Fibroblast of skin of back (primary cell): ENCODE measurements at places on chromosomes 4 and X.

DNA sequence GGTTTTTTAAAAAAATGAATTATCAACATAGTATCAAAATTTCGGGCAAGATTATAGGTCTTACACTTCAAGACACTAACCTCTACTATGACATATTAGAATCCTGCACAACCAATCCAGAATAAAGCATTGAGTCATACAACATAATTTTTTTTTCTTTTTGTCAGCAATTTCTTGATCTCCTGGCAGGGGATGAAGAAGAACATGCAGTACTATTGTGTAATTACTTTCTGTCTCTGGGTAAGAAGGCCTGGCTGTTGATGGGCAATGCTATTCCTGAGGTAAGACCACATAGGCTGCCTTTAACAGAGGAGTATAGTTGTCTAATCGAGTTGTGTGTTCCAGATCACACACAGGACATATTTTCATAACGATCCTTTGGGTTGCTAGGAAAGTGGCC is 67.5 kb downstream of the FBXL5 start:
- DNase-seq, result no peak

DNA sequence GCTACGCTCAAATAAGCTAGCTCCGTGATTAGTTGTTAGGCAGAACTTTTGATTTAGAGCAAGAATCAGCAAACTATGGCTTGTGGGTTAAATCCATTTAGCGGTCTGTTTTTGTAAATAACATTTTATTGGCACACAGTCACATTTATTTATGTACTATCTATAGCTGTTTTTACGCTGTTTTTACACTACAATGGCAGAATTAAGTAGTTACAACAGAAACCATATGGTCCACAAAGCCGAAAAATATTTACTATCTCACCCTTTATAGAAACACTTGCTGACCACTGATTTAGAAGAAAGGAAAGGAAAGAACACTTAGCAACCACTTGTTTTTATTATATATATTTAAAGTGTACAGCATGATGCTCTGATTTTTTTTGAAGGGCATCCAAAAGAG is 41.1 kb downstream of the THOC2 start:
- DNase-seq, result no peak

DNA sequence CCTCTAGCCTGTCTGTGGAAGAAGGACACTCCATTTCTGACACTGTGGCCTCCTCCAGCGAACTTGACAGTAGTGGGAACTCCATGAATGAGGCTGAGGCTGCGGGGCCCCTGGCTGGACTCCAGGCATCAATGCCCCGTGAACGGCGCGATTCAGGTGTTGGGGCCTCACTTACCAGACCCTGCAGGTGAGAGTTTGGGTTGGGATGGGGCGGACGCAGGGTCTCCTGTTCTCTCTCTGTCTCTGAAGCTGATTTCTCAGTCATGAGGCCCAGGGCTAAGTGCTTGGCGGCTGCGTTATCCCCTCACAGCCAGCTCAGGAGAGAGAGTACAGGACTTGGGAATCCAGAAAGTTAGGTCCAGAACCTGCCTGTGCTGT is 71.0 kb downstream of the STARD8 start:
- DNase-seq, result no peak

- DNase-seq, result peak; percentile 57
Observed at GRCh38 chr4:56048702-56049431, 100.1 kb downstream of the CEP135 start.

DNA sequence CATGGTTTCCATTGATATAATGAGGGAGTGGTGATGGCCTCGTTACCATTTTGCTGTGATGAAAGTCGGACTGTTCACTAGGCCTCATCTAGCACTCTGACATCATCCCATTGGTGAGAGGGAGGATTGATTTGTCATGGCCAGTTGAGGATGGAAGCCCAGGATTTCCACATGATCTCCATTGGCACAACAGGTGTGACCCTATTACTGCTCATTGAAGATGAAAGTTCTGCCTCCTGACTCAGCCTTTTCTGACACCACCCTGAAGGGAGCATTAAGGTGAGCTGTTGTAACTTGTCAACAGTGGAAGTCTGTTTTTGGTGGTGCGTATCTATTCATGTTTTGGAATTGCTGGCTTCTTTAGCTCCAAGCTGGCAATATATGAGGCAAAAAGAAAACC is 144.2 kb downstream of the PABPC4L start:
- DNase-seq, result no peak

GRCh38 chrX:14872355-14872754 is 514 bp downstream of the FANCB start:
- DNase-seq, result no peak

GRCh38 chrX:134520860-134521390 is 61.0 kb downstream of the HPRT1 start:
- DNase-seq, result peak; percentile 73

DNA sequence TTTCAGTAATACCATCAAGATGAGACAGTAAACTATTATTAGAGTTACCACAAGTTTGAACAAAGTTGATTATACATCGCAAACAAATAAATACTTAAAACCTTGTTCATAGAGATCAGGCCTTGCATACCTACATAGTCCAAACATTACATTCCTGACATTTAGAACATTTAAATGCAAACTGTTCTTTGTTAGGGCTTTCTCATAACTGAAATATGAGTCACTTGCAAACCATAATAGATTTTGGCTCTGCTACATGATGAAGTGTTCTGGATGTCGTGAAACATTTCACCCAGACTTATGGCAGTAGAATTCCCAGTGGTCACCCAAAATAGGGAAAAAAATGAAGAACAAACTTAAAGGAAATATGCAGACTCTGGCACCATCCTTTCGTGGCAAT is 75.0 kb downstream of the FAT4 start:
- peak; percentile 96 for DNase-seq

DNA sequence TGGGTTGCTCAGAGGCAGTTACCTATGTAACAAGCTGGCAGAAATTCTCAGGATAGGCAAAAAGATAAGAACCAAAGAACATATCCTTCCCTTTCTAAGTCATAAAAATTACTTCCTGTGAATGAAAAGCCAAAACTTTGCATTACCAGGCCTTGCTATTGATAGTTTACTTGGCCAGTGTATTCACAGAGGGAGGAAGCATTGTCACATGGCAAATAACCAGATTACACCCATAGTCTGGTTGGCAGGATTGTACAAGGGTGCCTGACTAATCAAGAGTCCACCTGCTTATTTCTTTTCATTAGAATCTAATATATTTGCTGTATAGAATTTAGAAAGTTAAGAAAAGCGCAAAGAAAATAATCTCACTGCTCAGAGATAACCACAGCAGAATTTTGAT is 14.1 kb downstream of the XIAP start:
- DNase-seq, result no peak

- DNase-seq, result no peak
Observed at GRCh38 chr4:47561331-47561730, 76.3 kb downstream of the ATP10D start.

- peak; percentile 42 for DNase-seq
Observed at GRCh38 chrX:16826207-16826606, 39.9 kb downstream of the TXLNG start.

DNA sequence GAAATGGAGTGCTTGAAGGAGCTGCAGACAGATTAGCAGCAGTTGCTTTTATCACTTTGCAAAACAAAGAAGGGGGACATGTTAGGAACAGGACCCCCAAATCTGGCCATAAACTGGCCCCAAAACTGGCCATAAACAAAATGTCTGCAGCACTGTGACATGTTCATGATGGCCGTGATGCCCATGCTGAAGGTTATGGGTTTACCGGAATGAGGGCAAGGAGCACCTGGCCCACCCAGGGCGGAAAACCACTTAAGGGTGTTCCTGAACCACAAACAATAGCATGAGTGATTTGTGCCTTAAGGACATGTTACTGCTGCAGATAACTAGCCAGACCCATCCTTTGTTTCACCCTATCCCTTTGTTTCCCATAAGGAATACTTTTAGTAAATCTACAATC is 79.6 kb upstream of the GC start:
- DNase-seq, result no peak

GRCh38 chr4:104740161-104740560 is 245.5 kb upstream of the CXXC4 start:
- DNase-seq, result no peak

DNA sequence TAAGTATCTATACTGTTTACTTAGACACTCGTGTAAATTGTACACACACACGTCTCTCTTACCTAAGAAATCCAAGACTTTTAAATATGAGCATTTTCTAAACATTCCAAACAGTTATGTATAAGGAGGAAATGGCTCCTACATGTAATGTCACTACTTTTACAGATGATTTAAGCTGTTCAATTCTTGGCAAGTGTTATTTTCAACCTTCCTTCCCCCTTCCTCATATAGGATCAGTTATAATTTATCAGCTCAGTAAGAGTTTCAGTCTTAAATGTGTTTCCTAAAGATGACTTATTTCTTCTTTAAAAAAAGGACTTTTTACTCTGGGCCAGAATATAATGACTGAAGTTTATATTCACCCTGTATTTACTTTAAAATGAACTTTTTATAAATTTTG is 601.1 kb downstream of the ANKRD50 start:
- DNase-seq, result no peak

DNA sequence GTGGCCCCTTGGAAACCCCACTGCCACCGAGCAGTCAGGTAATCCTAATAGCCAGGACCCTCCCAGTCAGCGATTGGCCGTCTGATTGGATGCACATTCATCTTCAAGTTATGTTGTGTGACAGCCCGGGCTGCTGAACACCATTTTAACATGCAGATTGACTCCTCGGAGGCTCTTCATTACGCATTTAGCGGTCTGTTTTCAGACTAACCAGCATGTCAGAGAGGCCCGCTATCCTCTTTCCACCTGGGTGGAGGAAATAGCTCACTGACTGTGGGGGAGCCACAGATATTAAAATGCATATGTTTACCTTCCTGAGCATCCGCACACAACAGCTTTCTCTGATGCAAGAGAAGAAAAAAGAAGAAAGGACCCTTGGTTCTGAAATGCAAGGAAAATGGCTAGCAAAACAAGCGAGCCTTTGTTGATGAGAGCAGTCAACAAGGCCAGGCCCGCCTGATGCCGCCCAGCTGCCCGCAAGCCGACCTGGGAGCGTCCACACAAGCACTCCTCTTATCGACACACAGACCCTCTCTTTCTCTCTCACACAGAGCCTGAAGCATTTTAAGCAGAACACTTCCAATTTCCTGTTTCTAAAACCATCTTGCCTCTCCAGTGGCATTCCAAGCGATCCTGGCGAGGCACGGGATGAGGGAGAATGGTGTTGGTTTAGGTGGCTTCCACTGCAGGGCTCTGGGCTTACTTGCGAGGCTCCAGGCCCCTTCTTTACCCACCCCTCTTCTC is 118.3 kb downstream of the MGST2 start:
- DNase-seq, result peak; percentile 36

DNA sequence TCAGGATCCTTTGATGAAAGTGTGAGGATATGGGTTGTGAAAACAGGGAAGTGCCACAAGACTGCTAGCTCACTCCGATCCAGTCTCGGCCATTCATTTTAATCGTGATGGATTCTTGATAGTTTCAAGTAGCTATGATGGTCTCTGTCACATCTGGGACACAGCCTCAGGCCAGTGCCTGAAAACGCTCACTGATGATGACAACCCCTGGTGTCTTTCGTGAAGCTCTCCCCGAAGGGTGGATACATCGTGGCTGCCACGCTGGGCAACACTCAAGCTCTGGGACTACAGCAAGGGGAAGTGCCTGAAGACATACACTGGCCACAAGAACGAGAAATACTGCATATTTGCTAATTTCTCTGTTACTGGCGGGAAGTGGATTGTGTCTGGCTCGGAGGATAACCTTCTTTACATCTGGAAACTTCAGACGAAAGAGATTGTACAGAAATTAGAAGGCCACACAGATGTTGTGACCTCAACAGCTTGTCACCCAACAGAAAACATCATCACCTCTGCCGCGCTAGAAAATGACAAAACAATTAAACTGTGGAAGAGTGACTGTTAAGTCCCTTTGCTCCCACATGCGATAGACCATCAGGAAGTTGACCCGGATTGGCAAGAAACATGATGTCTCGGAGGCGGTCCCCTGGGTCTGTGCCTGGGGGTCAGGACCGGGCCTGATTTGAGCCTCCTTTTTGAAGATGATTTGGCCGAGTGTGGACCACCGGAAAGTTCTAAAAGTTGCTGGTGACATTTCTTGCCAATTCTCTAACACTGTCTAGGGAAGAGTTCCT is 22.2 kb downstream of the LIAS start:
- no peak for DNase-seq

DNA sequence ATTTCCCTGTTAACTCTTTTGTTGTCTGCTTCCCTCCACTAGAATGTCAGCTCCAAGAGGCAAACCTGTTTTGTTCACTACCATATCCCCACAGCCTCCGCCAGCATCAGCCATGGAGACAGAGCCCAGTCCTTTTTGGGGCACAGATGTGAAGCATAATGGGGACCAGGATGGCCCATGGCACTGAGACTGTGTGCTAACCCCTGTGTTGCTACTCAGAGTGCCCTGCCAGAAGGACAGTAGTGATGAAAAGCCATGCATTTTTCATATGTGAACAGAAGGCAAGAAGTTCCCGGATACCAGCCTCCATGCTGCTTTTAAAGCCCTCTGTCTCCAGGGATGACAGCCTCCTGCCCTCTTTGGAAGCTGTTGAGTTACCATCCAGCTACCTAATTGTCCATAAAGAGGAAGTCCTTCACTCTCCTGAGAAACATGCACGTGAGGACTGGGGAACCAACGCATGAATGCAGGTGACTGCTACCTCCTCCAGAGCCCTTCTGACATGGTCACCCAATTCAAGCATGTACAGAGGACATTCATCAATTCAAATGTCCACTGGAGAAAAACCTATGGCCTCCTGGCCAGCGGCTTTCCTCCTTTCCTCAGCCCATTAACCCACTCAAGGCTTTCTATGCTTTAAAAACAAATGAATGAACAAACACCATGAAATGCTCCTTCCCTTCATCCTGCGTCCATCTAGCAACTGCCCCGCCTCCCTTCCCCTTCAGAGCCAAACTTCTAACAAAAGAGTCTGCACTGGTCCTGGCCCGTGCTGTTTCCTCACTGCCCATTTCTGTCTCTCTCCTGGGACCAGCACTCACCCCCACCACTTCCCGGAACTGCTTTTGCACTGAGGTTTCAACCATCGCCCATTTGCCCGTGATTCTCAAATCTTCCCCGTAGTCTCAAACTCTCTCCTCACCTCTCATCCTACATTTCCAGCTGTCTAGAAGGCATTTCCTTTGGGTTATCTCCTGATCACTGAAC is 18.0 kb downstream of the PNMA6F start:
- no peak for DNase-seq

- no peak for DNase-seq
Observed at GRCh38 chrX:112818114-112819007, 22.3 kb downstream of the AMOT start.
